ENCODE measurements at places on chromosomes 4 and X.

DNA sequence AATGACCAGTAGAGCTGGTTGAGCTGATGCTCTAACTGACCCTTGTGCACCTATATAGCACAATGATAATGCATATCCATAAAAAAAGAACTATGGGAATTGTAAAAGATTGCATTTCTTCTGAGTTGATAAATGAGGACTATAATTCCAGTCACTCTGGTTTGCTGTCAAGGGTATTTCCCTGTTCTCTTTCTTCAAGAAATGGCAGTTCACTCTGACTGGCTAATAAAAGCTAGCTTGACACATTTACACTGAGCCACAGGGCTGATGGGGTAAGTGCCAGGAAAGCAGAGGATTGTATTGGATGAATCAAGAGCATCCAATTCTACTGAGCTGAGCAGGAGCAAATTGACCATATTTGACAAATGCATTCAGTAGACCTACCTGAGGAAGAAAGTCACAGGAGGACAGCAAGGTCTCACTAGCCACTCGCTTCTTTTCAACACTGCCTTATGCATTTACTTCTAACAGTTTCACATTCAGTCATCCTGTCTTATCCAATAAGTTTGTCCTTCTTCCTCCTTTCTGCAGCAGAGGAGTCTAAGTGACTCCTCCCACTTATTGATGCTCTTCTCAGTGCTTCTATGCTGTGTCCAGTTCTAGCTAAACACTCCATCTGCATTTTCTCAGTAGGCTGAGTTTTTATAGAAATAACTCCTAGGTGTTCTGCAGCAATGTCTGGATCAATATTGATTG is 43.0 kb downstream of the RBMX2 start:
- DNase-seq = no peak

GRCh38 chr4:3392321-3392720 is 49.4 kb upstream of the HGFAC start:
- no peak for DNase-seq

DNA sequence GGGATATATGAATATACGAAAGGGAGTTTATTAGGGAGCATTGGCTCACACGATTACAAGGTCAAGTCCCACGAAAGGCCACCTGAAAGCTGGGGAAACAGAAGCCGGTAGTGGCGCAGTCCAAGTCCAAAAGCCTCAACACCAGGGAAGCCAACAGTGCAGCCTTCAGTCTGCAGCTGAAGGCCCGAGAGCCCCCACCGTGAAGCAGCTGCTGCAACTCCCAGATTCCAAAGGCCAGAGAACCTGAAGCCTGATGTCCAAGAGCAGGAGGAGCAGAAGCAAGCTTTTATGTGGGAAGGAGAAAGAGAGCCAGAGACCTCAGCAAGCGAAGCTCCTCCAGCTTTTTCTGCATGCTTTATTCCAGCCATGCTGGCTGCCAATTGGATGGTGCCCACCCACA is 275.8 kb downstream of the PTTG2 start:
- no peak for DNase-seq

GRCh38 chrX:24026432-24026831 is 554 bp downstream of the KLHL15 start:
- peak; percentile 7 for DNase-seq

DNA sequence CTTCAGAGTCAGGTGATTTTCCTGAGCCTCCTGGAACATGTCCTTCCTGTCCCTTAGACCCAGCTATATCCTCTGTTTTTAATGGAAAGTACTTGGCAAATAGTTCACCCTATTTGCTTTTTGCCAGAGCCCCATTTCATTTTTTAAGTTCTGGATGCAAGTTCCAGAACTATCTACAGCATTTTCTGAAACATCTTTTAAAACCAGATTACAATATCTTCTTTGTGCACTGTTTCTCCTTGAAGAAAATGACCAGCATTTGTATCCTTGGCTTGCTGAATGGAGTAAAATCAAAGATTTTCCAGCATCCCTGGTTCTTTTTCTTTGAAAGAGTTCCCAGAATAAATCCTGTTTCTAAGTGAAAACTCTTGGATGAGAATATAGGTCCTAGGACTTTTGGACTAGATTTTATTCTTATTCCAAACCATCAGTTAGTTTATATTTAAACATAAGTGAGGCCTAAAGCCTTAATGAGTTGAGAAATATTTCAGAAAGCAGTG is 224.3 kb downstream of the ANK2 start:
- no peak for DNase-seq

DNA sequence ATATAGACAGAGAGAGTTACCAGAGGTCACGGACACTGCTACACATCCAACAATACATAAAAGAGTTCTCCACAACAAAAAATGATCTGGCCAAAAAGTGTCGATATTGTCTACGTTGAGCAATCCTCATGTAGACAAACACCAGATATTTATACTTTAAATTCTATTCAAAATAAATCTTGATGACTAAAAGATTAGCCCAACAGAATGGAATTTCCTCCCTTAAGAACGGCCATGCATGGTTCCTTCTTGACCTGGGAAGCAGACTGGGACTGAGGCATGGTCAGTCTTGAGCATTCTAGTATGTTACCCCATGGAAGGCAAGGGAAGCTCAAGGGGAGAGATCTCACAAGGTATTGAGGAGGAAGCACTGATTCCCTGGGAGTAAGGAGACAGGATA is 43.5 kb downstream of the LHFPL1 start:
- no peak for DNase-seq

DNA sequence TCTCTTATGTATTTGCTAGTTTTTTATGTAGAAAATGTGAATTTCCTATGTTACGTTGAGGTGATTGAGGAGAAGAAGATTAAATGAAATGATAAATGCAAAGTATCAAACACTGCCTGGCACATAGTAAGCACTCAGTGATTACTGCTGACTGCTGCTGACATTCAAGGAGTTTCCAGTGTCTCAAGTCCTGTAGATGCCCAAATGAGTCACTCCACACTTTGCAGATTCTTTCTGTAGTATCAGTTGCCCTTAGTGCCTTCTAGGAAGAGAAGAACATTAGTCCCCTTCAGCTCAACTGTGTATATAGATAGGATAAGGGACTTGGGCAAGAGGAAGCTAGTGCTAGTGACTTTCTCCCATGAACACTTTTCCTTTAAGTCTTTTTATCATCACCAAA is 240.5 kb upstream of the TEX13A start:
- DNase-seq = no peak

GRCh38 chr4:140641105-140641555 is 72.4 kb upstream of the UCP1 start:
- no peak for DNase-seq

- DNase-seq = no peak
These were observed 49.0 kb downstream of the AGA start for GRCh38 chr4:177393236-177393635.

- no peak for DNase-seq
These were observed 80.8 kb downstream of the ANKRD50 start for GRCh38 chr4:124631760-124632159.

DNA sequence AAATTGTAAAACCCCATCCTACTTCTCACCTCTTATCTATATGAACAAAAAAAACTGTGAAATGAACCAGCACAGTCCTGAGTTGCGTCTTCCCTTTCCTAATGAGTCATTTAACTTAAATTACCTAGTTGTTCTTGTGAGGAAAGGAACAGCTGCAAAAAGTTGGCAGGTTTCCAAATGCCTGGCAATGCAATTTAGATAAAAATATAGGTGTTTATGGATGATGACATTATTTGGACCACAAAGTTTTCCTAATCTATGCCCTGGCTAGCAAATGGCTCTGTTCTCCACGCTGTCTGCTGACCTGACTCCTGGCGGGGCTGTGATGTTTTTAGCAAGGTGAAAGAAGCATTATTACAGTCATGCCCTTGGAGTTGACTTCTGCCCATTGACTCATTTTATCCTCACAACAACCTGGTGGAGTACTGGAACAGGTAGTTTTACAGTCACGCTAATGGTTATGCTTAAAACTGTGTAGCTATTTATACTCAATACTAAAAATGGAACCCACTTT is 29.8 kb upstream of the RELL1 start:
- DNase-seq = no peak

DNA sequence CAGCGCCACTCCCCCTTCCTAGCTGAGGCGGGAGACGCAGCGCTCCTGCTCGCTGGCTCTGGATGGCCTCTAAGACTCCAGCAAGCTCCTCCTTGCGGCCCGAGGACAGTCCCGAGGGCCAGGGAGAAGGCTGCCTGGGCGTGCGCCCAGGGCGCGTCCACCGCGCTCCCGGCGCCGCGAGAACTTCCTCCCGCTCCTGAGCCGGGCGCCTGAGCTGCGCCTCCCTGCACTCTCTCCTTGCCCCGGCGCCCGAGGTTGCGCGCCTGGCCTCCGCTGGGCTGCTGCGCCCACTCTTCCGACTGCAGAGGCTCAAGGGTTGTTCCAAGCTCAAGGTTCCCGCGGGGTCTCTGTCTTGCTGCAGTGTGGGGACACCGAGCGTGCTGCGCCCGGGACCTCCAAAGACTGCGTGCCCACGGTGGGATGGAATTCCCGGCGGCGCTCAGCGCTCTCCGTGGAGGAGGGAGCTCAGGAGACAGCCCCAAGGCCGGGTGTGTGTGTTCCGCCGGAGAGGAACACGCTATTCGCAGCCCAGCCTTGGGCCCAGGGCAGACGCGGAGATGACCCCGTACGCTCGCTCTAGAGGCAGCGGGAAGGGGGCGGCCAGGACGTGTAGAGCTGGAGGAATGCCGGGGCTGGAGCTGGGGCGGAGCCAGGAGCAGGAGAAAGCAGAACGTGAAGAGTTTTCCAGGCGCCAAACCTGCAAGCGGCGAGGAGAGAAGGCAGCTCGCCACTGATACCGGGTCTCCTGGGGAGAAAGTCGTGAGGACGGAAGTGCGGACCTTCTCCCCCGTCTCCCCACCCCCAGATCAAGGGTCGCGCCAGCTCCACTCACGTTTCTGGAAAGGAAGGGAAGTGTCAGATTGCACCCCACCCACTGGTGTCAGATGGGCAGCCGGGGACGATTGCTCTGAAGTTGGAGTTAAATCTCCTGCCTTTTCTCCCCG is at the start of gene ARHGAP6:
Gene ARHGAP6 (minus strand): TSS at position 753 of the 944 bp plus-strand sequence. CDS start 1,092 bp downstream, outside the sequence.
- no peak for DNase-seq

- no peak for DNase-seq
These were observed 23.9 kb downstream of the WDR1 start for GRCh38 chr4:10092481-10093270.

DNA sequence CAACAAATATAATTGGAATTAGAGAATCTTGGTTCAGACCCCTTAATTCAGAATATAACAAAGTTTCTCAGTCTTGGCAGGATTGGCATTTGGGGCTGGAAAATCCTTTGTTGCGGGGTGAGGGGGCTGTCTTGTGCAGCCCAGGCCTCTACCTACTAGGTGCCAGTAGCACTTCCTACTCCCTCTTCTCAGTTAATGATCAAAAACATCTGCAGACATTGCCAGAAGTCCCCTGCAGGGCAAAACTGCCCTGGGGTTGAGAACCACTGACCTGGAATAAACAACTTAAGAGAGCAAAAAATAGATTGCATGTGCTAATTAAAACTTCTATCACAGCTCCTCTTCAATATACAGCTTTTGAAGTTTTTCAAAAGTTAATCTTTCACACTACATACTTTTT is 36.7 kb upstream of the CXorf38 start:
- DNase-seq = no peak

DNA sequence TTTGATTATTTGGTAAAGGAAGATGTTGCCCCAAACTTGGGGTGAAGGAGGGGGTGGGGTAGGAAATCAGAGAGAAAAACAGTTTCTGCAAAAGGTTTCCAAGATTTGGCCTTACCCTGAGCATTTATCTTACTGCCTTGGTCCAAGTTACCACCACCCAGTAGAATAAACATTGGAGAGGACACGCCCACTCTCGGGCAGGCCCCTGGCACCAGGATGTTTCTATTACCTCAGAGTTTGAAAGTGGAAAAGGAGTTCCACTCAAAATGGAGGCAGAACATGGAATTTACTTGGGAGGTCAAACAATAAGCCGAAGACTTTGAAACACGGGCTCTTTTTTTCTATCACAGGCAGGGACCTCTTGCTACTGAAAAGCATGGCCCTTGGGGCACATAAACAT is 113.7 kb downstream of the CHRNA9 start:
- DNase-seq = no peak

DNA sequence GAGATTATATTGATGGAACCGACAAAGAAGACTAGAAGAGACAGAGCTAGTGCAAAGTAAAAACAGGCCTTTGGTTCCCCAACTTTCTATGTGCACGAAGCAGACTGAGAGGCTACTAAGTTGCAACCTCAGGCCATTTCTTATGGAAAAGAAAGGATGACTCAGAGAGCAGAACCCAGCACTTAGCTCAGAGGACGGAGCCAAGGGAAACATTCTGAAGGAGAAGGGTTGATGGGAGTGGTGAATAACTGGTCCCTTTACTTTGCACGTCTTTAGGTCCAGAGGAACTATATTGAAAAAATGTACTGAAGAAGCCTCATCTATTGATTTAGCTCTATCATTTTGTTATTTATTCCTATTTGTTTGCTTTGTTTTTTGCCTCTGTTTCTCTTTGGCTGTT is 182.1 kb downstream of the CPE start:
- no peak for DNase-seq

- no peak for DNase-seq
These were observed 87.5 kb downstream of the PALLD start for GRCh38 chr4:168584321-168584771.

GRCh38 chr4:147965056-147965455 is 233.2 kb downstream of the ARHGAP10 start:
- DNase-seq = no peak

DNA sequence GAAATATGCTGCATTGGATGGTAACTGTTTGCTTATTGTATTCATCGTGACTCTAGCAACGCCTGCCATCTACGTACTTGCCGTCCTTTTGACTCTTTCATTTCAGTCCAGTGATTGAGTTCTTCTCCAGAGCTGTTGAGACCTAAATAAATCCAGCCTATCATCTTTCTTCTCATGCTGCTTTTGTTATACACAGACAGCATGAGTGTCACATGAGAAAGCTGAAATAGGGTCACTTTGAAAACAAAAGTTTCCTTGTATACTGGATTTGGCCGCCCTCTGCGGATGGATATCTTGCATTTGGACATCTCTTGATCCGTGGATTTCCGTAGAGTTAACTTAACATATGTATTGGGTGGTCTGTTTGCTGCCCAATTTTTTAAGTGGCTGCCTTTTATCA is 67.2 kb downstream of the TMPRSS11F start:
- DNase-seq = no peak

DNA sequence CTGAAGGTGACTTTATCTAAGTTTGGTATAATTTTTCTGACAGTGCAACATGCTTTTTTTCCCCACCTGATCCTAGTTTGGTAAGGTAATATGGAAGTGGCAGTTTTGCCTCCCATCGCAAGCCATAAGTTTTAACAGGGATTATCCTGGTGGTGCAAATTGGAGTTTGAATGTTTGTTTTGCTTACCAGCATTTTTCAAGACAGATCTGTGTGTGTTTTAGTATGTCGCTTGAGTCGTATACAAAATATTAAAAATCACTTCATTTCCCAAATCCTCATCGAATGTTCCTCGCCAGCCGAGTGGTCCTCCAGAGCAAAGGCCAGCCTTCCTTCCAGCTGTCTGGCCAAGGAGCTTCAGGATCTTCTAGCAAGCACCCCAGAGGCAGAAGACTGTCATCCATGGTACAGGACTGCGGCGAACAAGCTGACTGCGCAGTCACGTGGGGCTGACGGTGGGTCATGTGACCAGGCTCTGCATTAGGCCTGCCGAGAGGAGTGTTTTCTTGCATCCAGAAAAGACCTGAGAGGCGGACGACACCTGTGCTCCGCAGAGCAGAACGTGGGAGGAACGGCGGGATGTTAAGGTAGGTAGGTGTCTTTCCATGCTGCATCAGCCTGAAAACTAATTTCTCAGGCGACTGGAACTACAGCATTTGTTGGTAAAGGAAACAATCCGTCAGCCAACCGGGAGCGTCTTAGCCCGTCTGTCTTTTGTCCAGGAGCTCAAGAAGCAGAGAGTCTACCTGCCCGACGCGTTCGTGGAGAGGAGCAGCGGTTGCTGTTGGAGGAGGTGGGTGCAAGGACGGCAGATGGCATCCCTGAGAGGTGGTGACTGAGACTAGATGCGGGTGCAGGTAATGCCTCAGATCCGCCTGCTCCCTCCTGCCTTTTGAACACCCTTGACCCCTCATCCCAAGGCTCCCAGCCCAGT is at the start of gene GPRASP3:
Gene GPRASP3 (plus strand): TSS at position 507 of the 932 bp plus-strand sequence. CDS start 28,253 bp downstream, outside the sequence.
- DNase-seq = no peak

Measured in bone marrow (tissue), 2 donors.